Glomerular endothelial cell (primary cell): ENCODE measurements at places on chromosomes 2 and 18.

GRCh38 chr2:212480447-212480846 is 58.2 kb downstream of the ERBB4 start:
- no peak for DNase-seq

DNA sequence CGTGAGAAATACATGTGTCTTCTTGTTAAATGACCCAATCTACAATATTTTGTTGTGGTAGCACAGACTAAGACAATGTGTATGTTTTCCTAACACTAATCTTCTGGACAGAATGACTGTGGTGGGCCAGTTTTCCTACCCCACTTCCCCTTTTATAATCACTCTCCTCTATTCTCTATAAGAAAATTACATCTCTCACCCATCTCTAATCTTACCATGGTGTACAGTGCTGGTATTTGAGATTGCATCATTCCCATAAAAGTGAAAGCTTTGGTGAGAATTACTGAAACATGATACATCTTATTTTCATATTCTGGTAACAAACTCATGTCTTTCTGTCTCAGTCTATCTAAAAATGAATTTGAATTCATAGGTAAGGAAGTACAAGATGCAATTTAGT is 40.5 kb downstream of the CAVIN2 start:
- DNase-seq = no peak

GRCh38 chr2:5925604-5926003 is 233.4 kb downstream of the SOX11 start:
- DNase-seq = no peak

DNA sequence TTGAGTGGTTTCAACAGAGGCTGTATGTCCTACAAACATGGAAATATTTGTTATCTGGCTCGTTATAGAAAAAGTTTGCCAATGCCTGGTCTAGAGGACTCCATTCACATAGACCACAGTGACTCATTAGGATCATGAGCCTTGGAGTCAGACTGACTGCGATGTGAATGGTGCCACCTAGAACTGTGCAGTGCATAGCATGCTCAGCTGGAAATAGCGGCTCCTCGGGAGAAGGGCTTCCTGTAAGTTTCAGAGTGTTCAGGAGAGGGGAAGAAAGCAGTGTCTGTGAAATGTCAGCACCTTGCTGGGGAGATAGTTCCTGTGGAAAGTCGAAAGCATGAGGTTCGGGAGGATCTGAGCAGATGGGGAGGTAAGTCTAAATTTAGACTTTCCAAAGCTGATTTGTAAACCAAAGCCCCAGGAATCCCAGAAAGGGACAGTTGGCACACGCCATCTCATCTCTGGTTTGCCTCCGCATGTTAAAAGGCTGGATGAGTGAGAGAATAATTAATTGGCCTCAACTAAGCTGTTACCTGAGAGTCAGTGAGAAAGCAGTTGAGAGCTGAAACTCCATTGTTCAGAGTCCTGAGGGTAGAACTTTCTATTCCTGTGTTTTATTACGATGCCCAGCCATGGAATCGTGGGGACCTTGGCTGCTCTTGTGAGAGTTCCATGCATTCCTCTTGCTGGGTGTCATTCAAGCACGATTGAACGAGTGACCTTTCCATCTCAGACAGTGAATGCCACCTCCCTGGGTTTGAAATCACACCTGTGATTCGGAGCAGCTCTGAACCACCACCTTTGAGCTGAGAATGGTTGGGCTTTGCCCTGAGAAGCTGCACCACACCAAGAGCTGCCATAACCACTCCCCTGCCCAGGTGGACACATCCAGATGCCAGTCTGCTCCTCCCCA is 99.5 kb downstream of the MAPK4 start:
- DNase-seq = no peak

- DNase-seq = no peak
These were observed 169.2 kb downstream of the LPIN1 start for GRCh38 chr2:11915650-11916049.

GRCh38 chr2:79271456-79271855 is 111.9 kb upstream of the REG3A start:
- no peak for DNase-seq

- DNase-seq = no peak
These were observed 10.4 kb downstream of the HOXD8 start for GRCh38 chr2:176139661-176140512.

- no peak for DNase-seq
These were observed 583.3 kb downstream of the SATB2 start for GRCh38 chr2:198874472-198874858.
